NCI-H524 treated with DMSO at 0.1 percent for 48 hours (cell line): ENCODE measurements at places on chromosomes 11 and 22.

DNA sequence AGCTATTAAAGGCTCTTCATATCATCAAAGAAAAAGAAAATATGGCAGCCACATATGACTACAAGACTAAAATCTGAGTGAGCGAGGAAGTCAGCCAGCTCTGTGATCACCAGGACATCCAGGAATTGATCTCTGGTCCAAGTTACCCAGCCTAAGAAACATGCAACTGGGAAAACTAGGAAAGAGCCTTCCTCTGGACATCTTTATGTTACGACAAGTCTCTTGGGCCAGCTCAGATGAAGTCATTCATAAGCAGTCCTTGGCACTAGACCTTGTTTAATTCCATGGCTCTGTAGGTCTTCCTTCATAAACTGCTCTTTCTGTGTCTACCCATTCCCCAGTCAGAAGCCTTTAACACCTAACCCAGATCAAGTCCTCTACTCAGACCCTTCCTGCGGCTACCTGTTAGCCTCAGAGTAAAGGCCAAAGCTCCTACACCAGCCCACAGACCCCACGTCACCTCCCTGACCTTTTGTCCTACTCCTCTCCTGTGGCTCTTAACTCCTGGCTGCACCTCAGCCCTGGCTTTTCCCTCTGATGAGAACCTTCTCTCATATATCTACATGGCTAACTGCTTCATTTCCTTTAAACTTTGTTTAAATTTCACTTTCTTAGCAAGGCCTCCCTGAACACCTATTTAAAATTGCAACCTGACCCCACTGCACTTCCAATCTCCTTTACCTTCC is 134.0 kb downstream of the KIF18A start:
- no peak for DNase-seq

- no peak for DNase-seq
Observed at GRCh38 chr11:75472081-75472732, 39.2 kb upstream of the KLHL35 start.

DNA sequence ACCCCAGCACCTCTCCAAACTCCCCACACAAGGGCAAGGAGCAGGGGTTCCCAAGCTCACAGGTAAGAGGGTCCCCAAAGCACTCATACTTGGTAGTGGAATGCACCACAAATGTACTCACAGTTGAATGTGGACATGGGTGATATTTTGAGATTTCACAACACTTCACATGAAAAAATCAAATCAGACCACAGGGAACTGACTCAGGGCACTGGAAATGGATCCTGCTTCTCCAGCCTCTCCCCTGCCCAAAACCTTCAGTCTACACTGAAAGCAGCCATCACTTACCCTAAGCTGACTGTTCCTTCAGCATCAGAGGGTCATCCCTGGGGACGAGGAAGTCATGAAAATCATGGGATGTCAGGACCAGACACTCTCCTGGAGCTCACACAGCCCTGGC is 40.2 kb downstream of the SCGB1A1 start:
- DNase-seq = no peak

- no peak for DNase-seq
Observed at GRCh38 chr22:27213766-27214581, 556.6 kb downstream of the MIAT start.

- no peak for DNase-seq
Observed at GRCh38 chr22:27088026-27088425, 430.6 kb downstream of the MIAT start.

GRCh38 chr11:396948-397548 is 3.0 kb downstream of the PKP3 start:
- no peak for DNase-seq

DNA sequence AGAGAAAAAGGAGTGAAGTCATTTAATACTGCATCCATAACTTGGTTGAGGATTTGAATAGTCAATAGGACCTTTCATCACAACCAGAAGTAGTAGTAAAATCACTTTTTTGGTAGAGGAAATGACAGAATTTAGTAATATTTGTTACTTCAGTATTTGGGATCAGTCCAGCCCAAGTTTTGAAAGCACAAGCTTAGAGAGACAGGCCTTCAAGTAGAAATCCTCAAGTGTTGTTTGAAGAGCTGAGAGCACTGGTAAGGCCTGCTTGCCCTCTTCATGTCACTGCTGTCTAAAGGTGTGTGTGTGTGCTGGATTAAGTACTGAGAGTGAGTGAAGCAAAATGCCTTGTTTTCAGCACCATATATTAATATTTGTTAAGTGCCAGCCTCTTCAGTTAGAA is 137.3 kb downstream of the WNT11 start:
- no peak for DNase-seq

GRCh38 chr22:46219636-46220035 is 30.5 kb downstream of the CDPF1 start:
- DNase-seq = no peak

DNA sequence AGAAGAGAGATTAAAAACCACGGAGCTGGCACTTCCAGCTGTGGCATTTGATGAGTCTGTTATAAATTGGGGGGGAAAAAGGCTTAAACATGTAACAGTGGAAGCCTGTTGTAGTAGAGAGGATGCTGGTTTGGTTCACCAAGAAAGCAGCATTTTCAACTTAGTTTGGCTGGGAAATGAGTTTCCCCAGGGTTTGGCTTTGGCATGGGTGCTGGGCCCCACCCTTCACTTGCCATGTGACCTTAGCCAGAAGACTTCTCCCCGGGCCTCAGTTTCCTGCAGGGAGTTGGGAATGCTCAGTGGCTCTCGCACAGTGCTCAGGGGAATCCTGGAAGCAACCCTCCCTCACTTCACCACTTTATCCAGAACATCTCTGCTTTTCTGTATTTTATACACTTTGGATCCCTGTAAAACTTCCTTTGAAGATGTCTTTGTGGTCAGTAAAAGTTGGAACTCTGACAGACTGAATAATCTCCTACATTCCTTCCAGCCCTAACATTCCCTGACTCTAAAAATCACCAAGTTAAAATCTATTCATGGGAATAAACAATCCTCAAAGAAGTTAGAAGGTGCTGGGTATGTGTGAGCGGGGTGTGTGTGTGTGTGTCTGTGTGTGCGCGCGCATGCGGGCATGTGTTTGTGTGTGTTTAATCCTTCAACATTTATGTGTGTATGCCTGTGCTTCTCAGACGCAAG is 166.0 kb downstream of the TENM4 start:
- DNase-seq = no peak

GRCh38 chr22:25060522-25061071 is 108.1 kb downstream of the KIAA1671 start:
- DNase-seq = no peak

GRCh38 chr11:118396097-118396501 is 5.3 kb upstream of the ATP5MG start:
- no peak for DNase-seq

DNA sequence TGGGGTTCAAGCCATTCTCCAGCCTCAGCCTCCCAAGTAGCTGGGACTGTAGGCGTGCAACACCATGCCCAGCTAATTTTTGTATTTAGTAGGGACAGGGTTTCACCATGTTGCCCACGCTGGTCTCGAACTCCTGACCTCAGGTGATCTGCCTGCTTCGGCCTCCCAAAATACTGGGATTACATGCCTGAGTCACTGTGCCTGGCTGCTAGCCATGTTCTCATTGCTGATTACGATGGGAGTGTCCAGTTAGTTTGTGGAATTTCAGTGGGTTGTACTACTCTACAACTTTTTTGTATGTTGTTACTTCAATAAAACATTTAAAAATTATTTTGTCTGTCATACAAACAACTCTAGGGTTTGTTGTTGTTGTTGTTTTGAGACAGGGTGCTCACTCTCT is 4.8 kb upstream of the VPS11 start:
- DNase-seq = no peak

DNA sequence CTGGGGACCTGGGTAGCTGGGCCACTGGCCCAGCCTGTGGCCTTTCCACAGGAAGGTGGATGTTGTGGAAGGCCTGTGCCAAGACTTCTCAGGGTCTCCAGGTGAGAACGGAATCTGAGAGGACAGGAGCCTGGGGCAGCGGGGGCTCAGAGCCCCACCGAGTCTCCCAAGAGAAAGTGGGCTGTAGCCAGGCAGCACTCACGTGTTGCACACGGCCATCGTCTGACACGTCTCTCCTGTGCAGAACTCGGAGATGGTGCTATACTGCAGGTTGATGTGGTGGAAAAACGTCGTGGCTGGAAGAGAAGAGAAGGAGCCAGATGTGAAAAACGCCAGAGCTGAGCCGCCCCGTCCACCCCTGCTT is 6.4 kb downstream of the MOB2 start:
- DNase-seq = no peak
